T-cell (primary cell): ENCODE measurements at places on chromosomes 5 and 9.

- DNase-seq, result no peak
Measured at GRCh38 chr5:139388198-139388821, 1.4 kb downstream of the MZB1 start.

GRCh38 chr5:133473291-133473690 lies 139.1 kb downstream of the FSTL4 start:
- DNase-seq, result no peak

DNA sequence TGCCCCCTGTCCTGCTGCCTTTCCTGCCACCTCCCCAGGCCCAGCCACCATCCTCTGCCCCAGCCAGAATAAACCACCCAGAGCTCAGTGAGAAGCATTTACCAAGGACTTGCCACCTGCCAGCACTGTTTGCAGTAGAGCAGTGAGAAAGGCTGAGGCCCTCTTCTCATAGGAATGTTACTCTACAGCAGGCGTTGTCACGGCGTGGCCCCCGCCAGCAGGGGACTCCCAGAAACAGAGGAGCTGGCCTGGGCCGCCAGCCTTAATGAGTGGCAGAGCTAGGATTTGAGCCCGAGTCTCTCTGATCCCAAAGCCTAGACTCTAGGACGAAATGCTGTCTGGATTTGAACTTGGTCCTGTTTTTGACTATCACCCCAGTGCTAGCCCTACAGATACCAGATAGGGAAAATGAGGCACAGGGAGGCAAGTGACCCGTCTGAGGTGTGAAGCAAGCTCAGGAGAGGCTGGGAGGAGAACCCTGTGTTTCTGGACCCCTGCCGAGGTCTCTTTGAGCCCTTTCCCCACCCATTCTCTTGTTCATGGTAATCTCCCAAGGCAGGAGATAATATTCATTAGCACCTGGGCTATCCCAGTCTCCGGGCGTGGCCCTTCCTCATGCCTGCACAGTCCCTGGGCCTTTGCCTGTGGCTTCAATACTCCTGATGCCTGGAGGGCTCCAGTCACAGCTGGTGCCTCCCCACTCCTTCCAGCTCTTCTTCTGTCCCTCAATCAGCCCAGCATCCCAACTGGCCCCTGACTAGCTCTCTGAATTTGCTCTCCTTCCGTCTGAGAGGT lies 30.7 kb downstream of the HRH2 start:
- DNase-seq, result no peak

- no peak for DNase-seq
Measured at GRCh38 chr9:79764374-79764773, 192.6 kb downstream of the TLE4 start.

- no peak for DNase-seq
Measured at GRCh38 chr9:34578241-34579103, 11.1 kb downstream of the CNTFR start.

DNA sequence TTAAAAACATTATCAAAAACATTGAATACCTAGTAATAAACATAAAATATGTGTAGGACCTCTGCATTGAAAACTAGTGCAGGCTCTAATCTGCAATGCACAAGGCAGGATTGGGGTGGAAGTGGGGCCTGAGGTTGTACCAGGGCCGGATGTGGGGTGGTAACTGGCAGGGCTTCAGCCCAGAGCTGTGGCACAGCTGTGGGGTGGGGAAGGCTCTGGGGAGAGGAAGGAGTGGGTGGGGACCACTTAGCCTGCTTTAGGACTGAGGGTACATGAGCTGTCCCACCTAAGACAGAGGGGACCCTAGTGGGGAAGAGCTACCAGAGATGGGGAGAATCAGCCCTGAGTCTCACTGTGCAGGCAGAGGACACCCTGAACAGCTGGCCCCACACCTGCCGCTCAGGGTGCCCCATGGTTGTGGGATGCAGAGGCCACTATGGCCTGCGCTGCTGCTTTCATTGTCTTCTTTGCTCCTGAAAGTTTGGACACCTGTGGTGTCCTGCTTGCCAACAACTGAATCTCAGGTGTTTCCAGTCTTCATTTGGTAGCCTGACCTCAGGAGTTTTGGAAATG lies 311.4 kb downstream of the TLE4 start:
- peak; percentile 59 for DNase-seq

DNA sequence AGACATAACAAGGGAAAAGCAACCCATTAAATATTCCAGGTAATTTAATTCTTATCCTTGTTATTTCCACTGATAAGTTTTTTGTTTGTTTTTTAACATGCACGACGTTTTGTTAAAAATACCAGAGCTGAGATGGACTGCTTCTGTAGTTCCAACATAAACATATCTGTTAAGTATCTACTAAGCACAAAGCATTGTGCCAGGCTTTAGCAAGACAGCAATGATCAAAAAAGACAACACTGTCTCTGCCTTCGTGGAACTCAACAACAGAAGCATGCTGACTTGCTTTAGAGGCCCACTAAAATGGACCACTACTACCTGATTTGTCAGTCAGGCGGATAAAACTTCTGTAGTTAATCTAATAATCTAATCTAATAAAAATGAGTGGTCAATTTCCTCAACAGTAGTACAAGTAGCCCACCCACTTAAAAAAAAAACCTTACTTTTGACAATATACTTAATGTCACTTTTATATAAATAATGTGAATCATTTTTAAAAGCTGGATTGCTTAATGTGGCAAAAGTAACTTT lies 3.1 kb downstream of the RAB14 start:
- no peak for DNase-seq

DNA sequence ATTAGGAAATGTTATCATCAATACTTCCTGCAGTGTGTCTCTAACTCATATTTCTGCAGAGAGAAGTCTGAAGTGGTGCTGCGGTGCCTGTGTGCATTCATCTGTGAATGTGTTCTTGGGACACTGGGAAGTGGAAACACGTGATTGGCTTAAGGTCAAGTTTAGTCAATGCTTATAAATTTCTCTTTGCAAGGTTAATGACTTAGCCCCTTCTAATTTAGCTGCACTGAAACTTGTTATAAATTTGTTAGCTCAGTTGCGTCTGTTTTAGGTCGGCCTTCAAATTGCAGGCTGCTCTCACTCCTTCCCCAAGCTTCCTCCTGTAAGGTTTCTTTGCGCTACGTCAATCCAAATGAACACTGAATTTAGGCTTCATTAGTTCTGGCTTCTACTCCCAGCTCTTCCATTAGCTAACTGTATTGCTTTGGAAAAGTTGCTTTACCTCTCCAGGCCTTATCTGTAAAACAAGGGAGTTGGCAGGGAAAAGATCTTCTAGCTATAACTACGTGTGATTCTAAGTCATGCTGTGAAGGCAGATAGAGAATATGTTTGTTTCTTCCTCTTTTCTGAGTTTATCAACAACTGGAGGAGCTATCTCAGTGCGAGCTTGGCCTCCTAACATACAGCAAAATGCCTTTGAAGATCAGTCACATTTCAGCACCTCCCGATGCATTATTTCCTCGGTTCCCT lies 341.8 kb downstream of the NFIB start:
- DNase-seq, result no peak

DNA sequence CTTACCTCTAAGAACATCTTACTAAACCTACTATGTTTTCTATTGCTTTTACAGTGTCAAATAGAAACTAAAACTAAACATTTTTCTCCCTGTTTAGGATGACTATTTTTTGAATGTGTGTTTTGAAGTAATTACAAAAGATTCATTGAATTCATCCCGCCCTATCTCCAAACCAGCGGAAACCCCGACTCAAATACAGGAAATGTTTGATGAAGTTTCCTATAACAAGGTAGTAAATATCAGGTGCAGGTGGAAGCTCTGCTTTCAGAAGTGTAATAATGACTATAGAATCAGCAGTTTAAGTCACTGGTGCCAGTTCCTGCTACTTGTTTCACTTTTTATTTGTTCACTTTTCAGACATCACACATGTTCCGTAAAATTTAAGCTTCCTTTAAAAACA lies 20.0 kb downstream of the ERAP2 start:
- DNase-seq, result peak; percentile 18

- DNase-seq, result no peak
Measured at GRCh38 chr5:142152384-142152732, 43.8 kb downstream of the NDFIP1 start.

GRCh38 chr9:89417832-89418473 lies 80.0 kb downstream of the SEMA4D start:
- DNase-seq, result no peak

- no peak for DNase-seq
Measured at GRCh38 chr5:147986134-147986757, 77.5 kb upstream of the SPINK5 start.

- no peak for DNase-seq
Measured at GRCh38 chr5:143569213-143569701, 165.8 kb upstream of the NR3C1 start.

DNA sequence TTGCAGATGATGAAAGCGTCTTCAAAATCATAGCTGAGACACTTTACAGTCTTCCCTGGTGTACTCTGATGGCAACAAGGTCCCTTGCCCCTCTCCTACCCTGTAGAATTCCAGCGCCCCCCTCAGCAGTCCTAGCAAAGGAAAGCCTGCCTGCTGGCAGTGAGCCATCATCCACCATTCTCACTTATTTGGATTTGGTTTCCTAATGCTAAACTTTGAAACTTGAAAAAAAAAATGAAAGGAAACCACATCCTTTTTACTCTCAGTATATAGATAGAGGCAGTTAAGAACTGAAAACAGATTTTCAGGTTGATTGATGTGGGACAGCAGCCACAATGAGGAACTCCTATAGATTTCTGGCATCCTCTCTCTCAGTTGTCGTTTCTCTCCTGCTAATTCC lies at the start of gene GZMA:
GZMA (plus strand) TSS at position 299 of the 400 bp plus-strand sequence; CDS start at position 336, 37 bp downstream.
- DNase-seq, result peak; percentile 43

DNA sequence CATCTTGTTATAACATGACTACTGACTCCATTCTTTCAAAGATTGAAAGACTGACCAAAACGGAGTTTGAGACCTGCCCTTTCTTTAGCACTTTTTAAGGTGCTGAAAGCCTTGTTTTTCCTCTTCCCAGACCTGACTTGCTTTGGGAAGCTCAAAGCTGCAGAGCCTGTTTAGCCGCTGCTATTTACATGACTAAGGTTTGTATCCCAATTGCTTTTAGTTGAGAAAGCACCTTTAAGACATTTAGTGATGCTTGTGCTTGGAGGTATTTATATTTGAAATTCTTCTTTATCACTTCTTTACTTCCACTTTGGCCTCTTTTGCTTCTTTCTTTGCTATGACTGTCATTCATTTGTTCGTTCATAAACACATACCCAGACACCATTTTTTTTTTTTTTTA lies 182.6 kb upstream of the ELL2 start:
- no peak for DNase-seq

DNA sequence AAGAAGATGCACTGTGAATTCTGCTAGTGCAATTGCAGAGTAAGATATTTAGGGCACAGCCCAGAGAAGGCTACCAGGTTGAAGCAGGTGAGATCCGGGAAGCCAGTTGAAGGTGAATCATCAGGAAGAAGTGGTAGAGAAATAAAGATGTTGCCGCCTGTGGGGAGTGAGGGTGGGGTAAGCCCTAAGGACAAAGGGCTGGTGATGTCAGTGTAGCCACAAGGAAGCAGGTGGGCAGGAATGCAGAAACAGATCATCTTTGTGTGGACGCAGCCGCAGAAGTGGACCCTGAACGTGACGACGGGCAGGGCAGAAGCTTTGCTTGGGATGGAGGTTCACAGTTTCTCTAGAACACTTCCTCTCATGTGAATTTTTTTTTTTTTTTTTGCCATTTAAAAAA lies 164.2 kb downstream of the ACTL7B start:
- no peak for DNase-seq

- DNase-seq, result no peak
Measured at GRCh38 chr9:133892193-133892920, 99.8 kb downstream of the VAV2 start.

- DNase-seq, result no peak
Measured at GRCh38 chr9:73180403-73180802, 28.7 kb downstream of the ANXA1 start.

DNA sequence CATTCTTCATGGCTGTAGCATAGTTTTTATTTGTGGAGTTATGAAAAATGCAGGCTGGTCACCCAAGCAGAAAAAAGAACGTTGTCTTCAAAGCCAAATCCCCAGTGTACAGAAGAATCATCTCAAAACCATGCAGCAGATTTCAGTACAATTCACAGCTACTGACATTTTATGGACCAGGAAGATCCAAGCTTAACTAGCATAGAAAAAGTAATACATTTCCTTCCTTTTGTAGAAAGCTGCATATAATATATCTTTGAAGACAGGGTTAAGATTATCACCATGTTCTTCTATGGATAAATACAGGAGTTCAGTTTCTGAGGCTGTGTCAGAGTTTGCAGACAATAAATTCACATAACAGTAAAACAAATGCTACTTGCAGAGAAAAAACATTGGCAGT lies 1054.8 kb upstream of the C9orf72 start:
- DNase-seq, result no peak

- no peak for DNase-seq
Measured at GRCh38 chr9:18689921-18690320, 216.0 kb downstream of the ADAMTSL1 start.

DNA sequence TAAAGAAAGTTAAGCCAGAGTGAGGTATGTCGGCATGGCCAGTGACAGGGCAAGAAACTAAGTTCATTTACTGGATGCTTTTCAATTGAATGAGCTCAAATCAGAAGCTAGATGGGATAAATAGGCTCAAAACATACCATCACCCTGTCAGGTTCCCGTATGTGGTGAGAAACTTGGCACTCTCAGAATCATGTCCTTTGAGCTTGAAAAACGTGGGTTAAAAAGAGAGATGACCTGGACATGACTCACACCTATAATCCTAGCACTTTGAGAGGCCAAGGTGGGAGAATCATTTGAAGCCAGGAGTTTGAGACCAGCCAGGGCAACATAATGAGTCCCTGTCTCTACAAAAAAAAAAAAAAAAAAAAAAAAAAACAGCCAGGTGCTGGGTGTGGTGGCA lies 121.7 kb upstream of the RGMB start:
- no peak for DNase-seq

- DNase-seq, result no peak
Measured at GRCh38 chr5:142115937-142116614, 7.5 kb downstream of the NDFIP1 start.

DNA sequence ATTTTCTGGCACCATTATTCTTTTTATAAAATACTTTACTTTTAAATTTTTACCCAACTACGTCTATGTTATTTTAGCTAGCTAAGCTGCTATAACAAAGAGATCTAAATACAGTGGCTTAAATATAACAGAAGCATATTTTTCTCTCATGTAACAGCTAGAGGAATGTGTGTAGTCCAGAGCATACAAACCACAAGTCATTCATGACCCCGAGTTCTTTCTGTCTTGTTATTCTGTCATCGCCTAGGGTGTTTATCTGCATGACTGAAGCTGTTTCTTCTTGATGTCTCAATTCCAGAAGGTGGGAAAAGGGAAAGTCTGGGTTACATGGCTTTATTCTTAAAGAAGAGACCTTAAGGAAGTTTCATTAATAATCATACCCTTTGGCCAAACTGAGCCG lies 136.9 kb upstream of the RFX3 start:
- no peak for DNase-seq

DNA sequence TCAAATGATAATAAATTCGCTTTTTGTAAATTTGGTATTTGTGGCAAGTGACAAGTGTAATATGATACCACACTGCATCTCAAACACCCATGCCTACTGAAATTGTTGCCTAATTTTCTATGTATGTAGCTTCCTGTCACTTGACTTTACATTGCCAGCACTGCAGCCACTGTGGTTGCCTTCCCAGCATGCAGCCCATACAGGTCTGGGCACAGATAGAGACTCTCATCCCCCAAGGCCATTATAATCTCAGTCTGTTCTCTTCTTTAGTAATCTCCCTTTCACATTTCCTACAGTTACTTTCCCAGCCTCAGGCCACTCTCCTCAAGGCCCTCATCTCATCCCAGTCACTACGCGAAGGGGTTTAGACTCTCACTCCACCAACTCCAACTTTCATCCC lies 1200.6 kb downstream of the PTPRD start:
- no peak for DNase-seq

GRCh38 chr5:14432931-14433589 lies 148.5 kb upstream of the OTULINL start:
- DNase-seq, result no peak

- no peak for DNase-seq
Measured at GRCh38 chr5:115941051-115941675, 21.1 kb upstream of the LVRN start.
